ENCODE measurements at places on chromosomes 6 and 20. TPM values are rescaled to one million over a fixed set of nuclear protein-coding genes. Genes with fewer than 3 reads are reported as not detected.

- DNase-seq = no peak
These were observed 115.4 kb downstream of the ZFP64 start for GRCh38 chr20:52076164-52076563.

The NOP56 gene
- total RNA-seq = 82.1 TPM

GRCh38 chr20:1623501-1624205 is 3.8 kb upstream of the SIRPB1 start:
- DNase-seq = peak; percentile 79

The MUCL3 gene
- total RNA-seq = not detected

GRCh38 chr20:38338849-38339520 is 7.3 kb upstream of the LBP start:
- DNase-seq = no peak

Measured in spleen (tissue), 13 donors.